ENCODE measurements at places on chromosomes 6 and 20.

- no peak for DNase-seq
Observed at GRCh38 chr6:38909015-38909730, 139.4 kb upstream of the GLP1R start.

- DNase-seq: peak; percentile 73
Observed at GRCh38 chr20:25204550-25205276, 9.2 kb downstream of the ENTPD6 start.

- DNase-seq: peak; percentile 60
Observed at GRCh38 chr6:136288566-136289326, 900 bp downstream of the BCLAF1 start.

- no peak for DNase-seq
Observed at GRCh38 chr6:154504865-154505449, 5.5 kb downstream of the CNKSR3 start.

GRCh38 chr6:148074738-148075137 is 267.9 kb upstream of the SASH1 start:
- peak; percentile 15 for DNase-seq

DNA sequence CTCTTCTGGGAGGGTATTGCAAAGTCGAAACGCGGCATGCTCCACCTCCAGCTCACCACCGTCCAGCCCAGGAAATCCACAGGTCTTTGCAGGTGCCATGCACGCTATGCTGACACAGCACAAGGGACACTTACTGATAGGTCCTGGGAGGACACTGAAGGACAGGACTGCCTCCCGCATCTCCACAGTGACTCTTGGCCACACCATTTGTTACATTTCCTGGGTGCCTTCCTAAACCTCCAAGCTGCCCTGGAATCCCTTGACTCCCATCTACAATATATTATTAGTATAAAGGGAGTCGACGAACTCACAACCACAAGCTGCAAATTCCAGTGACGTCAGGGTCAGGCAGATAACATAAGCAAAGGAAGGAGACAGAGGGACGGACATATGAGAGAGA is 106.9 kb downstream of the JPH2 start:
- no peak for DNase-seq

DNA sequence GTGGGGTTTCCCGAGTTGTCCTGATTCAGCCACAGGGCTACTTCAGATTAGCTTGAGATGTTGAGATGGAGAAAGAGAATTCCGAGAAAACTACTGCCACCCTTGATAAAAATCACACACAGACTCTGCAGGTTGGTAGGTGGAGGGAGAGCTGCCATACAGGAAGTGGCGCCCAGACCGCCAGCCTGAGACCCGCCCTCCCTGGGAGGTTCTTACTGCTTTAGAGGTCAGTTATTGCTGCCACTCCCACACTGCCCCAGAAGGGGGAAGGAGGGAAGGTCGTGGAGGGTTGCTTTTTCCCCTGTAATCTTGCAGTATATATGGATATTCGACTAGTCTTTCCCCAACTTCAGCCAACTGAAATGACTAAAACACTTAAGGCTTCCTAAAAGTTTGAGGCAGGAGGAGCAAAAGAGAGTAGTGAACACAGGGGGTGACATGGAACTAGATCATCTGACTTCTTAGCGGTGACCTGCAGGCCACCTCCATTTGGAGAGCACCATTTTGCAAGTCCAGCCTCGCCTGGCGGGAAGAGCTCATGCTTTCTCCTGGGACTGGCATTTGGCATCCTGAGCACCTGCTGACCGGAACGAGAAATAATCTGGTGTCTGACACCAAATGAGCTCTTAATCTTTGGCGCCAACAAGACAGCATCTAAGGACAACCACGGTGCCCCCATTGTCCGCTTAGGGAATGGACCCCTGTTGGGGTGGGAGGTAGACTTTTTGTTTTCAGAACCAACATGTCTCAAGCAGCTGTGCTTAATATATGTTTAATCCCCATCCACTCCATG is 35.7 kb upstream of the SLC22A1 start:
- DNase-seq: no peak

DNA sequence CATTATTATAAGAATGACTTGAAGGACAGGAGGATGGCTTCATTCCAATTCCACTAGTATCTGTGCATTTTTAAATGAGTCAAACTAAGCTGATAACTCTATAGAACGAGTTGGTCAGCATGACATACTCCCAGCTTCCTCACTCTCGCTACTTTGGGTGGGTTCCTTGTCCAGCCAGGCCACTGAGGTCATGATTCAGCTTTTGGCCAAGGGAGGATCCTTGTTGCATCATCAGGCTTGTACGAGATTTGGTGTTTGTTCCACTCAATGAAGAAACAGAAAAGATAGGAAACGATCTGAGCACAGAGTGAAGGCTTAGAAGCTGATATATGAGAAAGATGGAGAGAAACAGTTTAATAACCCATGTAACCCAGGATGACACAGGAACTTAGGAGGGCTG is 19.8 kb downstream of the NEDD9 start:
- DNase-seq: no peak

GRCh38 chr6:136753624-136754023 is 38.7 kb downstream of the MAP3K5 start:
- DNase-seq: no peak

- no peak for DNase-seq
Observed at GRCh38 chr20:9035126-9035525, 33.8 kb upstream of the PLCB4 start.

DNA sequence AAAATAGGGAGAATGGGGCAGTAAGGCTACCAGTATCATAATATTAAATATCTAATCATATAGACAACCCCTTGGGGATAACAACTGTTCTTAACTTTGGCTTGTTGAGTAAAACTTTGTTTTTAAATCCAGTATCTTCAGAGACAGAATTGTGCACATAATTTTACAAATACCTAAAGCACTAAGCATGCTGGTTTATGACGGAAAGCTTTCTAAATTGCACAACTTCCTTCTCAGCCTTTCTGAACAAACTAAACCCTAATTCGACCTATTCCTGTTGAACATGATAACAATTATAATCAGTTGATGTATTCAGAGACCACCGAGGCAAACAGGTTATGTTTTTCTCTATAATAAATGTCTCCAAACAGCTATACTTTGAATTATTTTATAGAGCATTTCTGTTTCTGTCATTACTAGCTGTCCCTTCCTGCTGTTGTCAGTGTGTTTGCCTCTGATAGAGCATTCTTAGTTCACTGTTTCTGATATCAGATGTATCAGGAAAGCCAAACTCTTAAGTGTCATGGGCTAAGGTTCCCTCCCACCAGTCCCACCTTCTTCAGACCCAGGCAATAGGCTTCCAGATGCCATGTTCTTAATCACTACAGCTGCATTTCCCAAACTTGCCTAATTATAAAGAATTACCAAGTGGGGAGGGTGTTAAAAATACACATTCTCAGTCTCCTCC is 8.7 kb downstream of the ZHX3 start:
- DNase-seq: peak; percentile 37

- DNase-seq: no peak
Observed at GRCh38 chr20:32606790-32607189, 21.7 kb upstream of the NOL4L start.

DNA sequence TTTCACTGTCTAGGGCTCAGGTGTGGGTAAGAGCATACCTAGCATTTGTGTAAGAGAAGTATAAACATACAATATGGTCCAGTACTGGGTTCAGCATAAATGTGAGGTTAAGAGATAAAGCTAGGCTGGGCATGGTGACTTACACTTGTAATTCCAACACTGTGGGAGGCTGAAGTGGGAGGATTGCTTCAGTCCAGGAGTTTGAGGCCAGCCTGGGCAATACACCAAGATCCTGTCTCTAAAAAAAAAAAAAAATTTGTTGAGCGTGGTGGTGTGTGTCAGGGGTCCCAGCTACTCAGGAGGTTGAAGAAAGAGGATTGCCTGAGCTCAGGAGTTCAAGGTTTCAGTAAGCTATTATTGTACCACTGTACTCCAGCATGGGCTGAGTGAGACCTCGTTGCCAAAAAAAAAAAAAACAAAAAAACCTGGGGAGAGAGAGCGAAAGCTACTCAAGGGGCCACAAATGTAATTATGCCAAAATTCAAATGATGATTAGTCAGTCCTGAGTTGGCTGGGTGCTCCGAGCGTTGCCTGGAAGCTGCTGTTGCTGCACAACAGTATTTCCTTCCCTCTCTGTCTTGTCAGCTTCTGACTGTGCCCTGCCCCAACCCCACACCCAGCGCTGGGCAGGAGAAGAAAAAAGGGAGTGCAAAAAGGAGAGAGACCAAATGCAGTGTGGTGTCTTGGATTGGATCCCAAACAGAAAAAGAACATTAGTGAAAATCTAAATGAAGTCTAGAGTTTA is 24.0 kb downstream of the CMTR1 start:
- no peak for DNase-seq

DNA sequence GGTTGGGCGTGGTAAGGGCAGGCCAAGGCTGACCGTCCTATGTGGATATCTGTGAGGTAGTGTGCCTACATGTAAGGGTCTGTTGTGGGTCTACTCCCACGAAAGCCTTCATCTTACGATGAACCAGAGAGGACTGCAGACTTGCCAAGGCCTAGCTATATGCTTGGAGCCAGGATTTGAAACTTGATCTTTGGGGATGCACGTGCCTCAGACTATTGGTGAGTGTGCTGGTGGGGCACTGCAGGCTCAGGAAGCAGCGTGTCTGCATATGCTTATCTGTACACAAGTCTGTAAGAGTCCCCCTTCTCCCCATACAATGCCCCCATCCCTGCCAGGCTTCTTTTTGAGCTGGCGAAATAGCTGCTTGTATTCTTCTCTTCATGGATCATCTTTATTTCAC is 17.9 kb downstream of the PLCG1 start:
- no peak for DNase-seq

DNA sequence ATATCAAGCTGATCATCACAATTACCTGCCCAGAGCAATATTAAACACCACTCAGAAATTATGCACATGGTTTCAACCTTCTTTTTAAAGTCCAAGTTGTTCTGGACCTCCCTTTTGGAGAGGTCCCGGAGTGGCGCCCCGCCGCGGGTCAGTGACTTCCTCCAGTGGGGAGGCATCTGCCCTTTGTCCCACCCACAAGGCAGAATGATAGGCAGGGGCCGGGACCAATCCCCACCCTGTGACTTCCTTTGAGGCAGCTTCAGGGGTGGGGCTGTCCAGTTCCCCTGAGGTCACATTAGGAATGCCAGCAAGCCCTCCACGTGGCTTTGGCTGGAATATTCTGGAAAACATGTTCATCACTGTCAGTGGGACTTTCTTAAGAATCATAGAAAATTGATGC is 207.0 kb downstream of the ANKRD60 start:
- no peak for DNase-seq

GRCh38 chr20:1811621-1812498 is 83.3 kb upstream of the SIRPA start:
- DNase-seq: no peak

GRCh38 chr6:44263354-44264100 is 1.8 kb downstream of the NFKBIE start:
- DNase-seq: peak; percentile 57

DNA sequence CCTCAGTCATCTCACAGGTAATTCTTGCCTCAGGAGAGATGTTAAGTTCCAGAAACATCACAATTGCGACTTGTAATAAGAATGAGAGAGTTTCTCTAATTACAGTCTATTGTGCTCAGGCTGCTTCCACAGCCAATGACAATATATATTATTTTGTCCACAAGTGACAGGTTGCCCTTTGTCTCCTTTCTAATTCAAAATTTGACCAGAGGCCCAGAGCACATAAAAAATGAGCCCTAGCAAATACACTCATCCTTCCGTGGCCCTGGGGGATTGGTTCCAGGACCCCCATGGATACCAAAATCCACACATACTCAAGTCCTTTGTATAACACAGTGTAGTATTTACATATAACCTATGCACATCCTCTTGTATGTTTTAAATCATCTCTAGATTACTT is 88.1 kb upstream of the TMEM170B start:
- DNase-seq: no peak

DNA sequence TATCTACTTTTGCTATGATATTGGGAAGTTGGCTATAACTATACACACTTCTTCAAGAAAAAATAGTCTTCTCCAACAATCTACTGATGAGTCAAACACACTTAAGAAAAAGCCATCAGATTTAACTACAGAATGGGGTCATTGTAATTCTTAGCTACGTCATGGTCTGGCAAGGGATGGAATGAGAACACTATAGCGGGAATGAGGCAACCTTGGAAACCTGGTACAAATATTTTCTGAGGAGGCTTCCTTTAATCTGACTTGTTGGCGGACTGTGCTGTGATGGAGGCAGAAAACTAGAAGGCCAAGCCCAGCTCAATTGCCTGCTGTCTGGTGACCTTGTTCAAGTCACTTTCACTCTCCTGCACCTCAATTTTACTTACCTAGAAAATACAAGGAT is 586.8 kb upstream of the JAG1 start:
- DNase-seq: no peak

DNA sequence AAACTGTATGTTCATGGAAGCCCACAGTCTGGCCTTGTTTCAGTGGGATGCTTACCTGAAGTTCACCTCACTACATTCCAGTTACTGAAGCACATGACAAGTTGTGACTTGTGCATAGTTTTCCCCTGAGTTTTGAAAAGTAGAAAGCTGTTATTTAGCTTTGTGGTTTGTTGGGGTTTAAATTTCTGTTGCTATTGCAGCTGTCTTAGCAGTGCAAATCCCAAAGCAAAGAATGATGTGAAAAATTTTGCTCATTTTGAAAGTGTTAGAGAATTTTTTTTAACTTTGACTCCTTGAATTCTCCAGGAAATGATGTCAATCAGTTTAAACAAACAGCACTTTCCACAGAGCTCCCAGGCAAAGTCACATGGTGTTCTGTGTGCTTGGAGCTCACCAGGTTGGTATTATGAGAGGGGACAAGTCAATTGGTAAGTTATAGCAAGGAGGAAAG is 268.4 kb downstream of the ADGRG6 start:
- no peak for DNase-seq

- no peak for DNase-seq
Observed at GRCh38 chr6:108728826-108729225, 119.4 kb upstream of the ARMC2 start.

GRCh38 chr6:151425561-151425960 is 26.4 kb downstream of the RMND1 start:
- DNase-seq: no peak

- no peak for DNase-seq
Observed at GRCh38 chr20:55953201-55953600, 52.1 kb downstream of the CBLN4 start.

- no peak for DNase-seq
Observed at GRCh38 chr20:3866464-3866863, 19.8 kb downstream of the MAVS start.

DNA sequence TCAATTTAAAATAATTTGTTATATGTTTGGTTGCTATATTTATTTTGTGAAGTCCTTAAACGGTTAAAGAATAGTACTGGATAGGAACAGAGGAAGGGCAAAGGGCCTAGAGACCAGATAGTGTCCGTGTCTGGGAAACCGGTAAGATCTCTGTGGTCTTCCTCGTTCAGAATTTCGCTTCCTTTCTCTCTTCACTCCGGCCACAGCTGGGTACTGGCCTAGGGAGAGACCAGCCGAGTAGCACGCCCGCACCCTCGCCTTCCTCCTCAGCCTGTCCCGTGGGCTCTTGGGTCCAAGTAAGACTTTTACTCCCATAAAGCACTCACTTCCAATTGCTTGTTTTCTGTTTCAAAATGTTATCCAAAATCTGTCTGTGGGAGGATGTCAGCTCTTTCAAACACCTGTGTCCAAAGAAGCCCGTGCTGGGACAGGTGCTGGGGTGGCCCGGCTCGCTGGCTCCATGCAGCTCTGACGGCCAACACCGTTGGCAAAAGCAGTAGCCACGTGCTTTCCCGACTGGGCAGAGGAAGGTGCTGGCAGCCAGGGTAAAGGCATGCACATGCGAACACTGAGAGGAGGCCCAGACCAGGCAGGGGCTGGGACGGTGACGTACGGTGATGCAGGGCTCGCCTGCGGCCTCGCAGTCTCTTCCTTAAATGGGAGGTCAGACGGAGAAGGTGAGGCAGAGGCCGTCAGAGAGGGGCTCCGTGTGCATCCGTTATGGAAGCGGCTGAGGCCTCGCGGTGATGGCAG is 112.2 kb downstream of the IRF4 start:
- no peak for DNase-seq

GRCh38 chr6:157106487-157106886 is 216.8 kb downstream of the TMEM242 start:
- no peak for DNase-seq

Data from KBM-7 (cell line).